Spinal cord (tissue), 10 donors: ENCODE measurements at places on chromosomes 7 and 10.

GRCh38 chr7:100943693-100944092 lies 5.6 kb upstream of the MUC3A start:
- no peak for DNase-seq

DNA sequence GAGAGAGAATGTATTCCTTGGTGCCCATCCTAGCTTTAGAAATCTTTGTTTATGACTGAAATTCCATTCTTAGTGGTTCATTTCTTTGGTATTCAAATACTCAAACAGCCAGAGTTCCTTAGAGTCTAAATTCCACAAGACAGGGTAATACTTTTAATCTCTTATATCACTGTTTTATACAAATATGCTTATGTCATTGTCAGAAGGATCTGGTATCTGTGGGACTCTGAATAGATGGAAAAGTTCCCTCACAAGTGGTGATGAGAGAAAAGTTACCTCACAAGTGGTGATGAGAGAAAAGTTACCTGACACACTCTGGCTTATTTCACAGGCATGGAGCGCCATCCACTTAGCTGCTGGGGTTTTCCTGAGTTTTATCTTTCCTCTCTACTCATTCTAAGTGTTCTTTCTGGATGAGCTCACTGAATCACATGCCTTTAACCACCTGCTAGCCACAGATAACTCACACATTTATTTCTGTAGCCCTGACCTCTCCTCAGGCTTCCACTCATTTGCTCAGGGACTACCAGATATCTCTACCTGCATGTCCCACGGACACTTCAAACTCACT lies 784.0 kb downstream of the SUGCT start:
- no peak for DNase-seq

- DNase-seq: no peak
These were observed 38.9 kb upstream of the GDF10 start for GRCh38 chr10:47261121-47261520.

GRCh38 chr10:114703377-114704107 lies 45.5 kb upstream of the ABLIM1 start:
- no peak for DNase-seq

GRCh38 chr10:36677431-36677768 lies 448.0 kb upstream of the ANKRD30A start:
- DNase-seq: no peak

DNA sequence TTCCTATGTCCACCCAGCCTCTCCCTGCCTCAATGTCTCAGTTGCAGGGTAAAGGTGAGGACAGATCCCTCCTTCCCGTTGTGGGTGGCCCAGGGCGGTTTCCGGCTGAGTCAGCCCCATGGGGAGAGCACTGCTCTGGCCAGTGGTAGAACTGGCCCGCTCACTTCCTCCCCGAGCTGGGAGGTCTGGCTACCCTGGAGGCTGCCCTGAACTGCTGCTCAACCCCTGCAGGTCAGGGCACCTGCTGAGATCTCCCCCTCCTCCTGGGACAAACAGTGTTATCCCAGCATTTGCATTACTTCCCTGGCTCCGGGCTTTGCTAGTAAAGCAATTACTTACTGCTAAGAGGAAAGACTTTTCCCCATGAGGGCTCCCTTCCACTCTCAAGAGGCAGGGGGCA lies 21.4 kb upstream of the IMPDH1 start:
- DNase-seq: no peak

DNA sequence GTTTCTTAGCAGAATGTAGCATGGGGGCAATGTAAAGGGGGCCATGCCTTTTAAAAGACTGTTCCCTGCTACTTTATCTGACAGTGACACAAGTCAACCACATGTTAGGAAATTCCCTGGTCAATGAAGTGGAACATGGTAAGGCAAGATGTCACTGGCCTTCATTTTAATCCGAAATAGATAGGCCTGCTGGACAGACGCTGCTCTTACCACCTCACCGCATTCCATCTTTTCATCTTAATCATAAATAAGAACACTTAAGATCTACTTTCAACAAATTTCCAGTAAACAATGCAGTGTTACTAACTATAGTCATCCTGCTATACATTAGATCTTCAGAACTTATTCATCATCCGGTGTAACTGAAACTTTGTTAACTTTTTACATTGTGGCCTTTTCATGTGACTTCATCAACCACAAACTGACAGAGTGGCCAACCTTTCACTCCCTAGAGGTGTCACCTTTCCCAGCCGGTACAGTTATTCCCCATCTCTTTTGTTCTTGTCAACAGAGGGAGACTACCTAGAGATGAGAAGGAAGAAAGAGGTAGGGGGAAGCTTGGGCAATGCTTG lies 15.6 kb downstream of the ASB4 start:
- no peak for DNase-seq

GRCh38 chr10:100303724-100304319 lies 17.3 kb upstream of the BLOC1S2 start:
- no peak for DNase-seq

DNA sequence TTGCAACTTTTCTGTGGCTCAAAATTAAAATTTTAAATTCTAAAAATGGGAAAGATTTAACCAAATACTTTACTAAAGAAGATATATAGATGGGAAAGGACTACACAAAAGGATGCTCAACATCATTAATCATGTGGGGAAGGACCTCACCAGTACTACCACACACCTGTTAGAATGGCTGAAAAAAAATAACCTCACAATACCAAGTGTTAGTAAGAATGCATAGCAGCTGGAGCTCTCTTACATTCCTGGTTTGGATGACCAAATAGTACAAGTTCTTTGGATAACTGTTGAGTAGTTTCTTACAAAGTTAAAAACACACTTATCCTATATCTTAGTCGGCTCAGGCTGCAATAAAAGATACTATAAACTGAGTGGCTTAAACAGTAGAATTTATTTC lies 33.9 kb downstream of the LIPJ start:
- DNase-seq: no peak

DNA sequence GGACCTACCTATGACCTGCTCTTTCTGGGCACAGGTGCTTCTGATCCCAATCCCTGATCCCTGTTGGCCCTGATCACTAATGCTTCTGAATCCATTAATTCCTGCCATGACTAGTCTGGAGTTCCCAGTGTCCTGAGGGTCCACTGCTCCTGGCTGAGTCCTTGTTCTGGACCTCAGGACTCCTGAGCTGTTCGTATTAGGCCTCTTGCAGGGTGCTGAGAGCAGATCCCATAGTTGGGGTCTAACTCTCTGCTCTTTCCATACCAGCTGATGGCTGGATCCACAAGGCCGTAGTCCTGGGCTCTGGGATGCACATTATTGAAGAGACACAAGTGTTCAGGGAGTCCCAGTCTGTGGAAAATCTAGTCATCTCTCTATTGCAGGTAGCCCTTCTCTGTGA lies 7.0 kb downstream of the MRPL43 start:
- DNase-seq: no peak

GRCh38 chr10:124025660-124026588 lies 67.5 kb downstream of the CHST15 start:
- no peak for DNase-seq

DNA sequence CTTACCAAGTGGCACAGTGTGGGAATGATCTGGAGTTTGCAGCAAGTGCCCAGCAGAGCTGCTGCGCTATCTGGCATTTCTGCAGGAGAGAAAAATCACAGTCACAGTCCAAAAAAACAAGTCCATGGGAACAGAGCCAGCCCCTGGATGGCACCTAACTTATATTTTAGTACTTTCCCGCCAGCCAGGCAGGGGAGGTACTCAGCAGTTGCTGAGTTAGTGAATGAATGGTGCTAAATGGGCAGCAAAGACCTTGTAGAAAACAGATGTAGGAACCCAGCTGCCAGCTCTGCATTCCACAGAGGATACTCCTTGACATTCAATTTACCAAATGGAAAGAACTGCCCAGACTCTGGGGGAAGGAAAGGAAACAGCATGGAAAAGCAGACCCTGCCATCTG lies 54.5 kb downstream of the GSDME start:
- no peak for DNase-seq

GRCh38 chr10:70560511-70560941 lies 42.0 kb downstream of the PRF1 start:
- no peak for DNase-seq

- DNase-seq: no peak
These were observed 225.1 kb upstream of the YAE1 start for GRCh38 chr7:39341083-39341482.

DNA sequence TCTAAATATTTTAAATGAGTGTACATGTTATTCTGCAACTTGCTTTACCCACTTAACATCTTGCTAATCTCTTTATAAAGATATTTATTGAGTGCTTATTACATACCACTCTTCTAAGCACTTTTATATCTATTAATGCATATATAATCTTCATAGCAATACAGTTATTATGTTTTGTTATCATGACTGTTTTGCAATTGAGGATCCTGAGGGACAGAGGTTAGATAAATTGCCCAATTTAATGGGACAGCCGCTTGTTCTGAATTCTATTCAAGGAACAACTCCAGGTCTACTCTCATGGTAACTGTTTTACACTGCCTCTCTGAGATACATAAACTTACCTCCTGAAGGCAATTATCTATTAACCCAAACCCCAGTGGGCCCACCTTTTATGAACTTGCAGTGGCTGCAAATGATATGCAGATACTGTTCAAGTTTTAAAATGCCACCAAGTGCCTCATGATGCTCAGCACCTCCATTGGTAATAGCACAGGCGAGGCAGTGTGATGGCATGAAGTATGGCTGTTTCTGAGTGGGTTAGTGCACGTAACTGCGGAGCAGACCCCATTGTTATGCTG lies 60.5 kb downstream of the PON1 start:
- no peak for DNase-seq

DNA sequence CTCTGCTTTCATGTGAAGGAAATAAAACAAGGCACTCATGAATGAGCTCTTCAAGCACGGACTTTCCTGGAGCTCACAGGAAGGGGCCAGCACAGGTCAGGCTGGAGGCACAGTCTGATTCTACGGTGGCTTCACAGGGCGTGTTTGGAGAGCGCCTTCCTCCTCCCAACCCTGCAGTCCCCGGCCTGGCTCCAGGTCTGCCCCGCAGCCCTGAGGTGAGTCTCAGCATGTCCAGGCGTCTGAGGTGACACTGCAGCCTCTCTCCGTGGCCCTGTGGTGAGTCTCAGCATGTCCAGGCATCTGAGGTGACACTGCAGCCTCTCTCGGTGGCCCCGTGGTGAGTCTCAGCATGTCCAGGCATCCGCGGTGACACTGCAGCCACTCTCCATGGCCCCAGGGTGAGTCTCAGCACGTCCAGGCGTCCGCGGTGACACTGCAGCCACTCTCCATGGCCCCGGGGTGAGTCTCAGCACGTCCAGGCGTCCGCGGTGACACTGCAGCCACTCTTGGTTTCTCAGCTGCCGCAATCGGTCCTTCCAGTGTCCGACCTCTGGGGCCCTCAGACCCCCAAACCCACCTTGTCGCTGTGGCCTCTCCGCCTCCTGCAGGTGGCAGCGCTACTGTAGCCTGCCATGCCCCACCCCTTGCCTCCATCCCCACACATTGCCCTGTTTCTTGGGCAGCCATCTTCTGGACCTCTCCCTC lies 381.7 kb downstream of the DNAJB6 start:
- DNase-seq: no peak

DNA sequence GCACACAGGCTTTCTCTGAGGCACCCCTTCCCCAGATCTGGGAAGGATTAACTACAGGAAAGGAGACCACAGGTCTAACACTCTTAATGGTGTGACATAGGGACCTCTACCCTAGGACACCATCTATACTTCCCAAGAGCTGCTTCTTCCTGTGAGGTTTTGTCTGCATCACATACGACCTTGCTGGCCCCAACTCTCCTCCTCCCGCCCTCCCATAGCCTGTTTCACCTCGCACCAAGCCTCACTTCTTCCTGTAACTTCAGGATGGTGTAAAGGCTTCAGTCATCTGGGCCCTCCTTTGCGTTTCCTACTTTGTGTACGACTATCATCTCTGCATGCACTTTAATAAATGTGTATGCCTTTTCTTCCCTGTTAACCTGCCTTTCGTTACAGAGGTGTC lies 274.3 kb downstream of the KLF6 start:
- DNase-seq: no peak

DNA sequence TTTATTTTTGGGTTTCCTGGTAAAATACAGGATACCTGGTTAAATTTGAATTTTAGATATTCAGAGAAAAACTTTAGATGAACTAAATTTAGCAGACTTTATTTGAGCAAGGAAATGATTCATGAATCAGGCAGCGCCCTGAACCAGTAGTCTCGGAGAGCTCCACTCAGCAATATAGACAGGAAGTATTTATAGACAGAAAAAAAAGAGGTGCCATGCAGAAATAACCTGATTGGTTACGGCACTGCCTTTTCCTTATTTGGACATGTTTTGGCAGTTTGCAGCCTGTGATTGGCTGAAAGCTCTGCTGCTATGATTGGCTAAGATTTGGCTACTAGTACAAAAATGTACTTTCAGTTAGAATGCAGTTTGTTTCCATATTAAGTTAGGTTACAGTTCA lies 198.3 kb upstream of the DKK1 start:
- no peak for DNase-seq

- DNase-seq: no peak
These were observed 36.7 kb upstream of the SFTPD start for GRCh38 chr10:79985481-79986072.

DNA sequence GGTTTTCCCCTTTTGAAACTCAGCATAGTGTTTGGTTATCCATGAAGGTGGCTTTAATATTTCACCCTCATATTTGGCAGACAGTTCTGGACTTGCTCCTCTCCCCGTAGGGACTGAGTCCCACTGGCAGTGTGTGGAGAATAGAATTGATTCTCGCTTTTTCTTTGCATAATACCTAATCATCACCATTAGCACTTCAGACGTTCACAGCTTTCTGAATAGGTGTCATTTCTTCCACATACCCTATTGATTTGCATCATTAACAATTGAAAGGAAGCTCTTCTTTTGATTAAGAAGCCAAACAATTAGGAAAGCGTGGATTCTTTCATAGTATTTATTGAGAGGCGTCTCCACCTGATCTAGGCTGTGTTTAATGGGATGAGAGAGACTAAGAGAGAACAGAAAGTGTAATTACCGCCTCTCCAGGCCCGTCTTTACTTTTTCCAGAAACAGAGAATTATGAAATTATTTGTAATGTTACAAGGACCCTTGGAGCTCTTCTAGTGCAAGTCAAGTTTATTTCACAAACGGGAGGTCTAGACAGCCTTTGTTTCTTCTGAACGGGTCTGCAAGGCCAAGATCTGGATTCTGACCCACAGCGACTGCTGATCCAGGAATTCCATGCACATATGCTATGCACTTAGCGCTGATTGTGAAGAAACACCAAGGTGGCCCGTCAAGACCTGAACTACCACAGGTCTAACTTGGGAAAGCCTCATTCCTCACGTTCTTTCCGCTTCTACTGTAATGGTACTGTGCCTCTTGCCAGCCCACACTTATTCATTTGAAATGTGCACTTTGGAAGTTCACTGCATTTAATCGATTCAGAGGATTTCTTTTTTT lies 249.9 kb upstream of the C7orf33 start:
- DNase-seq: no peak
